ENCODE measurements at places on chromosomes 13 and 19.

DNA sequence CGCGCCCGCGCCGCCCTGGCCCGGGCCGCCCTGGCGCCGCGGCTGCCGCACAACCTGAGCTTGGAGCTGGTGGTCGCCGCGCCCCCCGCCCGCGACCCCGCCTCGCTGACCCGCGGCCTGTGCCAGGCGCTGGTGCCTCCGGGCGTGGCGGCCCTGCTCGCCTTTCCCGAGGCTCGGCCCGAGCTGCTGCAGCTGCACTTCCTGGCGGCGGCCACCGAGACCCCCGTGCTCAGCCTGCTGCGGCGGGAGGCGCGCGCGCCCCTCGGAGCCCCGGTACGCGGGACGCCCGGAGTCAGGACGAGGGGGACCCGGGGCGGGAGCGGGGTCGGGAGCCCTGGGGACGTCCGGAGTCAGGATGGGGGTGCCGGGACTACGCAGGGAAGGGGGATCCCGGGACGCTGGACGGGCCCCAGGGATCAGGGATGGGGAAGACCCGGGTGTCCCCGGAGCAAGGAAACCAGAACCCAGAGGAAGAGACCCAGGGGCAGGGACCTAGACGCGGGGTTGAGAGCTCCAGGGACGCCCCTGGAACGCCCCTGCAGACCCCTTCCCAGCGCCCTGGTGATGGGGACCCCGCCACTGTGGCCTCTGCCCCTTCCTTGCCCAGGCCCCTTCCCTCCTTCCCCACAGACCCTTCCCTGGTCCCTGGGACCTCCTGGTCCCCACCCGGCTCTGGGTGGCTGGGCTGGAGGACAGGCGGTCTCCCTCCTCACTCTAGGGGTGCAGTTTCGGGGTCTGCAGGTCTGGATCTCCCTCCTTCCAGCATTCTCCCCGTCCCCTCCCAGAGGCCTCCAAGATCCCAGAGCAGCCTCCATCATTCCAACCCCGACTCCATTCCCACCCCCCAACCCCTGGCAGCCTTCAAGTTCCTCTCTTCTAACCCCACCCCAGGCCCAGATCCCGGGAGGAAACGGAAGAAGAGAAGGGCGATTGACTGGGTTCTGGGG is 645 bp downstream of the GRIN3B start:
- no peak for DNase-seq

DNA sequence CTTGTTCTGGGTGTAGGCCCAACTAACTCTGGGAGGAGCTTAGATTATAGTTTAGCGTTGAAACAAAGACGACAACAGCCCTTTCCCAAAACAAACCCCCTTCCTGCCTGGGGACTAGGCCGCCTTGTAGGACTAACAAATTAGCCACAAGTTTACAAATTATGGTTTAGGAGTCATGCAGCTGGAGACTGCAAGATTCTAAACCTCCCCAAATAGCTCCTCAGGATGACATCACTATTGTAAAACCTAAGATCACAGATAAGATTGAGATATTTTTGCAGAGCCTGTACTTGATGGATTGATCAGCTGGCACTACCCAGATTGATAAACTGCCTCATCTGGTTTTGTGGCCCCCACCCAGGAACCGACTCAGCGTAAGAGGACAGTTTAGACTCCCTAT is 2.3 kb upstream of the SLC25A15 start:
- DNase-seq = no peak

- no peak for DNase-seq
Measured at GRCh38 chr19:22427960-22428913, 6.1 kb upstream of the ZNF98 start.

GRCh38 chr19:679418-680286 is 3.5 kb downstream of the FSTL3 start:
- peak; percentile 69 for DNase-seq

- DNase-seq = no peak
Measured at GRCh38 chr19:18107235-18107634, 9.7 kb downstream of the MAST3 start.

DNA sequence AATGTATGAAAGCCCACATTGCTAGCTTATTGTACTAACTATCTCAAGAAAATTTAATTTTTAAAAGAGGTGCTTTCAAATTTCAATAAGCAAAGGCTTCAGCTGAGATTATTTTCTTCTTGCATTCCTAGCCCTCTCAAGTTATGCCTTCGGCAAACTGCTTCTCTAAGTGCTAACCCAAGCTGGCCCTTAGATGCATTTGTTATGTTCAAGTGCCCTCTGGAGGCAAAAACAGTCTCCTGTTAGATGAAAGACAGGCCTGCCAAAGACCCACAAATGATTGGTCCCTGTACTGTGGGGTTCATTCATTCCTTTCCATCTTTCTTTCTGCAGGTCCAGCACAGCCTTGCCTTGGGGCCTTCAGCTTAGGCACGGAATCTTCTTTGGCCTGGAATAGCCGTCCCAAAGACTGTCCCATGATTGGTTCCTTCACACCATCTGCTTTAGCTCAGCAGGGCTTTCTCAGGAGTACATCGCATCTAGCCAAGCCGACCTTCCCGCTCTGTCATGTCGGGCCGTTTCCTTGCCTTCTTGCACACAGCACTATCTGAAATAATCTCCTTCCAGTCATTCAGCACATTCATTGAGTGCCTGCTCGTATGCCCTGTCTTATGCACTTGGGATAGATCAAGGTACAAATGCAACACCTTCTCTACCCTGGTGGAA is 26.4 kb upstream of the TPTE2 start:
- peak; percentile 36 for DNase-seq

DNA sequence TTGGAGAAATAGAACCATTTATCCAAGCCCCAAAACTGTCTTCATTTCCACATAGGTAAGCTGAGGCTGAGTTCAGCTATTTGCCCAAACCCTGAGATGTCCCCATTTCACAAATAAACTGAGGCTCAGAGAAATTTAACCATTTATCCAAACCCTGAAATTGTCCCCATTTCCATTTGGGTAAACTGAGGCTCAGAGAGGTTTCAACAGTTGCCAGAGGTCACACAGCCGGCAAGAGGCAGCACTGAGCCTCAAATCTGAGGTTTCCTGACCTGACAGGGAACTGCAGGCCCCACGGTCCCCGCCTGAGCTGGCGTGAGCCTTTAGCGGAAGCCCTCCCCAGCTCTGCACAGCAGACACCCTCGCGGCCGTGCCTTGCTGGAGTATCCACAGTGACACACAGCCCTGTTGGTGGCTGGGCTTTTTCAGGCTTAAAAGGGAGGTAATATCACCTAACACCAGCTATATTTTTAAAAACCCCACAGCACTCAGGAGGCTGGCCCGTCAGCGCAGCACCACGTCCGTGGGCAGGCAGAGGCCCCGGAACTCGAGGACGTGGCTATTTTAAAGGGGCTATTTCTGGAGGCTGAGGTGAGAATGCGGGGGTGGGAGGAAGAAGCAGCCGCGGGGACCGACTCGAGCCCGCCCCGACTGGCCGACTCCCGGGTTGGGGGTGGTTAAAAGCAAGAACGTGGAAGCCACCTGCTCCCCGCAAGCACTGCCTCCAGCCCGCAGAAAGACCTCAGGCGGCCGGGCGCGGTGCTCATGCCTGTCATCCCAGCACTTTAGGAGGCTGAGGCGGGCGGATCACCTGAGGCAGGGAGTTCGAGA is 18.5 kb downstream of the PTPRS start:
- no peak for DNase-seq

DNA sequence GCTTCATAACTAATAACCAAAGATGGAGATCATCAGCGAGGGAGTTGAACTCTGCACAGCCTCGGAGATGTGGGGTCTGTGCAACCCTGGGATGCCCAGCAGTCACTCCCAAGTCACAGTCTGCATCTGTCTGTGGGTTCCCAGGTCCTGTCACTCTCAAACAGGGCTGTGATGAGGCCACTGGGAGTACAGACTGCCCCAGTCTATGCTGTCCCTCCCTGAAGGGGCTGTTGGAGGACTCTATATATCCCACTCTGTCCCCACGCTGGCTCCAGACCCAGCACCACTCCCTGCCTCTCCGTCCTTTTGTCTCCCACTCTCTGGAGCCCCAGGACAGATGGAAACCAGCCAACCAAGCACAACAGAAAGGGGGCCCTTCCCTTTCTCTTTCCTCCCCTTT is 26.2 kb upstream of the C13orf42 start:
- DNase-seq = no peak

- DNase-seq = peak; percentile 63
Measured at GRCh38 chr13:60431108-60431700, 34.2 kb downstream of the TDRD3 start.

GRCh38 chr13:32117001-32117400 is 85.4 kb downstream of the FRY start:
- no peak for DNase-seq

- DNase-seq = no peak
Measured at GRCh38 chr19:7337380-7338194, 11.2 kb upstream of the ARHGEF18 start.

GRCh38 chr13:106377341-106377740 is 158.1 kb downstream of the EFNB2 start:
- no peak for DNase-seq

DNA sequence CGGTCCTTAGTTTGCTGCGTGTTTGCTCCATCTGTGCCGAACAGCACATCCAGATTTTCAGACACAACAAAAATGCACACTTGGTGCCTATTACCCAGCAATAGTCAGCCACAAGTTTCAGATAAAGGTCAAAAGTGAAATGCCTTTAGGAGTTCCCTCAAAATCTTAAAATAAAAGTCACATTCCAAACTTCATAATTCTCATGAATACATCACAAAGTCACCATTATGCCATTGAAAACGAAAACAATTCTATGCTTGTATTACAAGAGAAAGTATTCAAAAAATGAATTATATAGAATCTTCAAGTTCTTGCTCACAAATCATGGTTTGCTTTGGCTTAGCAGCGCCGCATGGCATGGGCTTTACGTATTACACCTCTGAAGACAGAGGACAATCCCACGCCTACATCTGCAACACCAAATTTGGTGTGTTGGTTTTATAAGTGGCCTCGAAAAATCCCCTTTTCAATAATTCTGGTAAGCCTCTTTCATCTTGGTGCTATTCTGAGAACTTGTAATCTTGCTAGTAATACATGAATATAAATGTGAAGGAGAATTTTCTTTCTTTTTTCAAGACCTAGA is 26.6 kb downstream of the COL4A1 start:
- peak; percentile 83 for DNase-seq

DNA sequence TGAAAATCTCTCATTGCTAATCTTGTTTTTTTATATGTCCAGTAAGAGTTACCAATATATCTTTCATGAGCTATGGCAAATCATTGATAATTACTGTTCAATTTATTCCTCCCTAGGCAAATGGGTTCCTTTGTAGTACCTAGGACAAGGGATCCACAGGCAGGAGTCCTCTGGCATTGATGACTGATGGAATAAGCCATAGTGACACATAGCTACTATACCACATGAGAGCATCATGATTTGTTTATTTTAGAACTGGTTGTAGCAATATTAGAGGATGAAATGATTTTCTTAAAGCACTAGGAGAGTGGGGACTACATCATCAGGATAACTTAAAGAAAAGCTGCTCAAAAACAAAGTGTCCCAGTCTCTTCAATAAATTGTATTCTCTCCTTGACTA is 21.7 kb upstream of the MAB21L1 start:
- no peak for DNase-seq

- DNase-seq = peak; percentile 67
Measured at GRCh38 chr19:14413693-14414181, 5.4 kb downstream of the DDX39A start.

DNA sequence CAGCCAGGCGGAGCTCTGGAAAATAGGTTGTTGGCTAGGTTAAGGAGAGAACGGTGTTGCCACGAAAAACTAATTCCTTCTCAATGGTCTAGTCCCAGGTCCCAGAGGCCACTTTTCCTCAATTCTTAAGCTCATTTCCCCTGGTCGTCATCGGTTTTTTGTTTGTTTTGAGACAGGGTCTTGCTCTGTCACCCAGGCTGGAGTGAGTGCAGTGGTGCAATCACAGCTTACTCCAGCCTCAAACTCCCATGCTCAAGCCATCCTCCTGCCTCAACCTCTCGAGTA is 1.2 kb downstream of the SF3A2 start:
- DNase-seq = no peak

DNA sequence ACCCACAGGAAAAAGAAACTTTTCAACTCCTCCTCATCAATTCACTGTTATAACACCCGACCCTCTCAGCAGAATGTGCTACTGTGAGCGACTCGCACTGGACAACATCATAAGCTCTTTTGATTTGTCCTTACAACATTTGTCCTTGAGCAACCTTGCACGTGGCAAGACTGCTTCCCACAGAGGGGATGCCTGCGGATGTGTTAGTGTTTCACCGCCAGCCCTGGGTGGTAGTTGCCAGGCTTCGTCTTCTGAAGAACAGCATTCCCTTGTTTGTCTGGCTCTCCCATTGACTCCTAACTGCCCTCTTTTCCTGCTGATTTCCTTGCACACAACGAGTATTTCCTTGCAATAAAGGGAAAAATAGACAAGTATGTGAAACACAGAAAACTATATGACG is 111.4 kb upstream of the SLC7A1 start:
- DNase-seq = no peak

DNA sequence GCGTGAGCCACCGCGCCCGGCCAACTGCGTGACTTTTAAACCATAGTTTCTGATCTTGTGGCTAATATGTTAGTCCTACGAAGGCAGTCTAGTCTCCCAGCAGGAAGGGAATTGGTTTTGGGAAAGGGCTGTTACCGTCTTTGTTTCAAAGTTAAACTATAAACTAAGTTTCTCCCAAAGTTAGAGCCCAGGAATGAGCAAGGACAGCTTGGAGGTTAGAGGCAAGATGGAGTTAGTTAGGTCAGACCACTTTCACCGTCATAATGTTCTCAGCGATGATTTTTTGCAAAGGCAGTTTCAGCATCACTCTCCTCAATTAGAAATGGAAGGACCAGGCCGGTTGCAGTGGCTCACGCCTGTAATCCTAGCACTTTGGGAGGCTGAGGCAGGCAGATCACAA is 17.7 kb upstream of the ADGRE2 start:
- DNase-seq = no peak

- peak; percentile 8 for DNase-seq
Measured at GRCh38 chr19:57841122-57841763, 8.4 kb upstream of the ZNF587 start.

DNA sequence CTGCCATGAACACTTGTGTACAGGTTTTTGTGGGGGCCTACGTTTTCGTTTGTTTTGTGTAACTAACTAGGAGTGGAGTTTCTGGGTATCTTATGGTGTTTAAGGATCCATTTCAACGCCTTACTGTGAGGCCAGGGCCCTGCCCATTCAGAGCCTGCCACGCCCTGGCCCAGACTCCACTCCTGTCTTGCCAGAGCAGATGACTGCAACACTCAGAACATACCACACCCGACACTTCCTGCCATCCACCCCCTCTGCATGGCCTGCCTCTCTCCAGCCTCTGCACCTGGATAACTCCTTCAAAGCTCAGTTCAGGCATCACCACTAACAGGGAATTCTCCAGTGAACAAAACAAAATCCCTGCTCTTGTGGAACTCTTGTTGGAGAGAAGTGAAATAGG is 43.2 kb downstream of the RGCC start:
- DNase-seq = no peak

GRCh38 chr19:42189133-42189532 is 28.3 kb downstream of the DEDD2 start:
- no peak for DNase-seq

DNA sequence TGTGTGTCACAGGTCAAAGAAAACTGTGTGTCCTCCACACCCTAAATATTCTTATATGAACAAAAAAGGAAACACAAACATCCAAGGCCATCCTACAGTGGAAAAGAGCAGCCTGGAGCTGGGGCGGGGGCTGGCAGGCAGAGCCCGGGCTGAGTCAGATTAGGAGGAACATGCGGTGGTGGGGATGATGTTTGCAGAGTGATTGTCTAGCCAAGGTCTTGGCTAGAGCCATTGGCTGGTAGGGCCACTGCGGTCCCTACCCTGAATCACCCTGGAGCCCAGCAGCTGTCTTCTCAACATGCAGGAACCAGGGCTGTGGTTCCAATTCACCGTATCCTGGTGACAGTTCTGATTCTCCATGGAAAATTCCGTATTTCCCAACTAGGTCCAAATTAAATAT is 439.5 kb downstream of the FGF9 start:
- no peak for DNase-seq
